ENCODE measurements at places on chromosomes 1 and 21.

DNA sequence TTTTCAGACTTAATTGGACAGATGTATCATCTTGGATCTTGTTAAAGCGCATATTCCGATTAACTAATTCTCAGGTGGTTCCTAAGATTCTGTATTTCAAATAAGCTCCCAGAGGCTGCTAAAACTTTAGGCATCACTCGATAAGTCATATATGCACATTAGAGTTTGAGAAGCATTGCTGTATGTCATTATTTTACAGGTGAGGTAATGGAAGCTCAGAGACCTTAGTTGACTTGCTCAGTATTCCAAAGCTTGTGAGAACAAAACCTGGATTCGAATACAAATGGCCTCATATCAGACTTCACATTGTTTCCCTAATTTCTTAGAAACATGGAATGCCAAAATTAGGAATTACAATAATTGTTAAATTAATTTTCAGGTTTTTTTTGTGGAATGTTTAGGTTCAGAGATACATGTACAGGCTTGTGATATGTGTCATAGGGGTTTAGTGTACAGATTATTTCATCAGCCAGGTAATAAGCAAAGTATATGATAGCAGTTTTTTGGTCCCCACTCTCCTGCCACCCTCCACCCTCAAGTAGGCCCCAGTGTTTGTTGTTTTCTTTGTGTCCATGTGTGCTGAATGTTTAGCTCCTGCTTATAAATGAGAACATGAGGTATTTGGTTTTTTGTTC is 96.8 kb downstream of the XPR1 start:
- DNase-seq = no peak

DNA sequence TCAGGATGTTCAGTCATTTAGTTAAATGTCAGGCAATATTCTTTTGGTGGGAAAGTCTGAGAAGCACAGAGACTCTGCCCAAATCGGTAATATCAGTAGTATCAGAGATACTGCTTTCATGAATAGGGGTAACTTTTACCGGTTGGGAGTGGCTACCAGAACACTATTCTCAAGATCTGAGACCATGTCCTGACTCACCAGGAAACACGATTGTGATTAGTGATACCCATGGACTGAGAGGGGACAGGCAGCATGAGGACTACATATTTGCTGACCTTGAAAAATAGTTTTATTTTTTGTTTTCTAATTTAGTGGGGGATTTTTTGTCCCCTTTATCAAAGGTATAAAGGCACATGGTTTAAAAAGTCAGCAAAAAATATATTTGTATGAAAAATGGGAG is 76.0 kb upstream of the NEK2 start:
- DNase-seq = no peak

- peak; percentile 81 for DNase-seq
These were observed 17.7 kb downstream of the NFYC start for GRCh38 chr1:40709100-40709801.

- DNase-seq = no peak
These were observed 604 bp downstream of the FGR start for GRCh38 chr1:27634177-27634984.

GRCh38 chr21:34609244-34609932 is 5.5 kb downstream of the RCAN1 start:
- DNase-seq = no peak

- DNase-seq = no peak
These were observed 603.5 kb upstream of the ADAMTS5 start for GRCh38 chr21:27570306-27570868.

DNA sequence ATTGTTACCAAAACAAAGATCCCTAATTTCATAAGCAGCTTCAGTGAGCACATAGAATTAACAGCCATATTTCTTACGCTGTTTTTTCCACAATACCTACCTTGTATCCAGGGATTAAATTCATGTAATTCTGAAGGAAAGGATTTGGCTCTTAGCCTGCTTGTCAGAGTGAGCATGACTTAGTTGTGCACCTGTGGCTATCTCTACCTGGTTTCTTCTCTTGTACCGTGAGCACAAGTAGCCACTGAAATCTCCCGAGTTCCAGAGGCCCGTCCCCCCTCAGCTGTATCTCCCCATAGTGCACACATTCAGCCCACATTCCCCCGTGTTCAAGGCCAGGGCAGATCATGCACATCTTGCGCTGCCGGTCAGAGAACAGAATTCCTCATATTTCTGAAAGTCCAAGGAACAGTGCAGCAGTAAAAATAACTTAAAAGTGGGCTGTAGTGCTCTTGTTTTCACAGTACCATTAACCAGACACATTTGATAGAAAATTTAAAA is 2.3 kb downstream of the TENT5C start:
- no peak for DNase-seq

- no peak for DNase-seq
These were observed 16.4 kb upstream of the TARBP1 start for GRCh38 chr1:234495231-234495990.

DNA sequence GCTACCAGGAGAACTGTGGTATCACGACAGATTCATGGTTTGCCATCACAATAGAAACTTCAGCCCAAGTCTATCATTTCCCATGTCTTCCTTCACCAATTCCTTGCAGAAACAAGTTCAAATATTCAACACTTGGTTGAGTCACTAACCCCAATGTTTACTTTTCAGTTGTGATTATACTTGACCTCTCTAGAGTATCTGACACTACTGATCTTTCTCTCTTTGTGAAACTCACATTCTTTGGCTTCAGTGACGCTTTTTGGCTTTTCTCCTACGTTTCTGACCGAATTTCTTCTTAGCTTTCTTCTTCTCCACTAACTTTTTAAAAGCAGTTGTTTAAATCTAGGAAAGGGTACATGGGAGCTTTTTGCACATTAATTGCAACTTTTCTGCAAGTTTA is 48.8 kb upstream of the HMGB4 start:
- no peak for DNase-seq

GRCh38 chr1:228867951-228868730 is 132.9 kb downstream of the RHOU start:
- no peak for DNase-seq

DNA sequence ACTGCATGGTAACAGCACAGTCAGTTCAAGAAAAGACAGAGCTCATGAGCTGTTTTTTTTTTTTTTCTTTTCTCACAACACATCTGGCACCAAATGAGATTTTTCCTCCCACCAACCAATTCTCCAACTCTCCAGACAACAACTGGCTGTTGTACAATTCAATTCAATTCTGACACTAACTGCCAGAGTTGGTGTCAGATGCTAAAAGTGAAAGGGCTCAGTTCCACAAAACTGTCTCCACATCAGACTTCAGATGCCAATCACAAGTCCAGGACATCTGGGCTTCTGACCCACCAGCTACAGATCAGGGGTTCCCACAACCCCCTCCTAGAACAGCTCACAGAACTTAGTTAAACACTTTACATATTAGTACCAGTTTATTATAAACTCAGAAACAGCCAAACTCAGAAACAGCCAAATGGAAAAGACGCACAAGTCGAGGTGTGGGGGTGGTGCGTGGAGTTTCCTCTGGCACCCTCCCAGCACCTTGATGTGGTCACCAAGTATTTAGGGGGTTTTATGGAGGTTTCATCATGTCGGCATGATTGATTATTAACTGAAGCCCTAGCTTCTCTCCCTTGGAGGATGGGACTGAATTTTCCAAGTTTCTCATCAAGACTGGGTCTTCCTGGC is 39.2 kb upstream of the LRRC8D start:
- no peak for DNase-seq

DNA sequence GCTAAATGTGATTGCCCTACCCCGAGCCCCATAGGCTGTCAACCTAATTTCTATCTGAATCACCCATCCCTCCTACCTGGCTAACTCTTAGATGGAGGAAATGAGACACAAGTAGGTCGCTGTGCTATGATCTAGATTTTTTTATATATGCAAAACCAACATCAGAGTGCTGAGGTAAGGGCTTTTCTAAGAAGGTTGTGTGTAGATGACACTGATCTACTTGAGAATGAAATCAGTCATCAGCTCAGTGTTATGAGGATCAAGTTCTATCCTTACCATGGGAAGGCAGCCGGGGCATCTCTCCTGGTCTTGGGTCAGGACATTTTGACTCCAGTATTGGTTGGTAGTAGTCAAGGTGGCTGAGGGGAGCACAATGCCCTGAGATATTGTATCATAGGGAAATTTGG is 23.6 kb downstream of the SLAMF1 start:
- DNase-seq = no peak

- no peak for DNase-seq
These were observed 25.2 kb downstream of the HTR6 start for GRCh38 chr1:19689856-19690255.

DNA sequence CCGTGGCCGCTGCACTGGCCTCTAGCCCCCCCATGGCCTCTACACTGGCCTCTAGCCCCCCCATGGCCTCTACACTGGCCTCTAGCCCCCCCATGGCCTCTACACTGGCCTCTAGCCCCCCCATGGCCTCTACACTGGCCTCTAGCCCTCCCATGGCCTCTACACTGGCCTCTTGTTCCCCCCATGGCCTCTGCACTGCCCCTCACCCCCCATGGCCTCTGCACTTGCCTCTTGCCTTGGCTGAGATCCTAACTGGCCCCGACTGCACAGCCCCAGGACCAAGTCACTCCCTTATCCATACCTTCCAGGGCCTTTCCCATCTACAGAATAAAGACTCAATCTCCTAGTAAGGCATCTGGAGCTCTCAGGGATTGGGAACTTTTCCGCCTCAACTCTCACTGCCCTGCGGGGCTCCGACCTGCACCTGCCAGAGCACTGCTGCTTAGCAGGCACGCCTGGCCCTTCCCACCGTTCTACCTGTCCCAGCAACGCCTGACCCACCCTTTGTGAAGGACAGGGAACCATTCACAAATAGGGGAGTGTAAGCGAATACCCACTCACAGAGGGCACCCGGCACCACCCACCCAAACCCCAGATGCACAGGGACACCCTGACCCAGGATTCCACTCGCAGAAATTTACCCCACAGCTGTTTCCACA is 38.8 kb downstream of the ACOT7 start:
- no peak for DNase-seq

DNA sequence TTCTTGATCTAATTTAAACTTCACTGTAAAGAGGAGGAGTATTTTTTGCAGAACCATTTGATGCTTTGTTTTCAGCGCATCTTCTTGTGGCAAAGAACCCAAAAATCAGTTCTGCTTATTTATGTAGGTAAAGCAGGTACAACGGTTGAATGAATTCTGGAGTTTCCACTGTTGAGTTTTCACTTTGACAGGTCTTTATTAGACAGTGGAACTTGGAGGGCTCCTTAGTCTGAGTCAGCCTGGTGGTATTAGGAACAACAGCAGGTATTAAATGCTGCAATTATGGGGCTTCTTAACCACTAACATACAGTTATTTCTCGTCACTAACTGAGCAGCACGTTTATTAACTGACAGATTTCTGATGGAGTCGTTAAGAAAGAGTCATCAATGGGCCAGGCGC is 1.2 kb downstream of the LRIG2 start:
- DNase-seq = no peak

DNA sequence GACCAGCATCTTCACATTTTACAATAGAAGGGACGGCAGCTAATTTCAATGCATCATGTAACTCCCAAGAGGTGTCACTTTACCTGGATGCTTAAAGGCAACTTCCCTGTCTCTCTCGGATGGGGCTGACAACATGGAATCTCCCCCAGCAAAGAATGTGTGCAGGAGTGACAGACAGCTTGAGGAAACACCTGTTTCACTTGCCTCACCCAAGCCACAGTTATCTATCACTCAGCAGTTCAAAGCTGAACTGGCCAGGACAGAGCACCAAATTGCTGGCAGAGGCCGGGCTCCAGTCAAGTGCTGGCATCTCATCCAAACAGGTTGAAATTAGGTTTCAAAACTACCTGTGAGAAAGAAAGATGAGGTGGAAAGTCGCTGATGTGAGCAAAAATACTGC is 538.0 kb upstream of the PLXNA2 start:
- DNase-seq = no peak

GRCh38 chr1:175376194-175376593 is 183.6 kb upstream of the KIAA0040 start:
- no peak for DNase-seq

DNA sequence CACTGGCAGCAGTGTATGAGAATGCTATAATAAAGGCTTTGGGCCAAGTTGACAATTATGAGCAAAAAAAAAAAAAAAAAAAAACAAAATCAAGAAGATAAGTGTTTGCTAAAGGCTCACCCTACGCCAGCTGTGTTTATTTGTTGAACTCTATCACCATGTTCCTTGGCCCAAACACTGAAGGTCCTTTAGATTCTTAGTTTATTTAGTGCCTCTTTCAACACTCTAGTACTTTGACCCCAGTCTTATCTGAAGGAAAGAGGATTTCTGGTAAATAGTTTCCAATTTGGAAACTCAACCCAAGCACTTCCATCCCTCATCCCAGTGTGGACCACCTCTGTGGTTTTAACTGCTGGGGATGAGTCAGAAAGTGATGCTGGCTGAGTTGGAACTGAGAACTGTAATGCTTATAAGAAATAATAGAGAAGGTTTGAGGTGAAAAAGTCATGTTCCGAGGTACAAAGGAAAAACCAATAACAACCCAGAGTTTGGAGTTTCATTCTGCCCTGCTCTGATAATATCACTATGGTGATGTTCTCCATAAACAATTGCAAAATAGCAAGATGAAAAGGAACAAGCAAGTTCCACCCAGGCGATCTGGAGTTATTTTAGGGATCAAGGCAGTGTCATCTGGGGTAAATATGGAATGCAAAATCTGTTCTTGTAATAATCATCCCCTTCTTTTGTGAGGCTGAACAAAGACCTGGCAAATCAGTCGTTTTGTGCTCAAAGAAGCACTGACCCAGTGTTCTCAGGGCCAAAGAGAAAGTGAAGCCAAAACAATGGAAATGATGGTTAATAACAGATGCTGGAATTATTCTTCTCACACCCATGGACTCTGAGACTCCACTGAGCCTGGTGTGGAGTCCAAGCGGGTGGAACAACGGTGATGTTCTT is 19.7 kb upstream of the CAPZB start:
- DNase-seq = peak; percentile 45

- DNase-seq = peak; percentile 24
These were observed 431 bp downstream of the RAB42 start for GRCh38 chr1:28592321-28593071.

DNA sequence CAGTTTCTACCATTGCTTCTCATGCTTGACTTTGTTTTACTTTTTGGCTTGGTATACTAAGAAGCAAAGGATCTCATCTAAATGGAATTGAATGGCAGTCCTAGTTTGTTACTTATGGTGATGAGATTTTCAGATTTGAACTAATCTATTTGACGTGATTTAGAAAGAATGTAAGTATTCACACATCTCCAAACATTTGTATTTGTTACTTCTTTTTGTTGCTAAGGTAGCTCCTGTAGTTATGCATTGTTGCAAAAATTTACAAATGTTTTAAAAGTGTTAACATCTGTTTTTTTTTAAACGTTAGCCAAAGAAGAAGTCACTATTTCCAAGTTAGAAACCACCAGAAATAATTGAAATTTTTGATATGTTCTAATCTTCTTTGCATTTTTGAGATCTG is 222.5 kb downstream of the RPS6KC1 start:
- DNase-seq = no peak

- peak; percentile 56 for DNase-seq
These were observed 6.7 kb upstream of the WNT2B start for GRCh38 chr1:112501810-112502641.

DNA sequence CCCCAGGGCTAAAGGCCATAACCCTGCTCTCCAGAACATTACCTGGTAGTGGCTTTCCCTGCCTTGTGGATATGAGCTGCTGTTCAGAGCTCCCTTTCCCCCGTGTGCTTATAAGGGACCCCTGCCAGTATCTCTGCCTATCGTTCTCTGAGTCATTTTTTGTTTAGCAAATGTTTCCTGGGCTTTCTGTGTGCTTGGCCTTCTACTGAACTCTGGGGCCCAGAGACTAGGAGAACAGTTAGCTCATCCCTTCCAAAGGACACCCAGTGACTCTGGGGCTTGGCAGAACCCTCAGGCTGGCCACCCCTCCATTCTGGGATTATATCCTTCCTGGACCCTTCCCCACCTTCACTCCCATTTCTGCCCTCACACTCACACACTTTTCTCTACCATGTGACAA is 80.8 kb upstream of the POU3F1 start:
- no peak for DNase-seq
